Adrenal gland (tissue), 19 donors: ENCODE measurements at places on chromosomes 5 and 9.

DNA sequence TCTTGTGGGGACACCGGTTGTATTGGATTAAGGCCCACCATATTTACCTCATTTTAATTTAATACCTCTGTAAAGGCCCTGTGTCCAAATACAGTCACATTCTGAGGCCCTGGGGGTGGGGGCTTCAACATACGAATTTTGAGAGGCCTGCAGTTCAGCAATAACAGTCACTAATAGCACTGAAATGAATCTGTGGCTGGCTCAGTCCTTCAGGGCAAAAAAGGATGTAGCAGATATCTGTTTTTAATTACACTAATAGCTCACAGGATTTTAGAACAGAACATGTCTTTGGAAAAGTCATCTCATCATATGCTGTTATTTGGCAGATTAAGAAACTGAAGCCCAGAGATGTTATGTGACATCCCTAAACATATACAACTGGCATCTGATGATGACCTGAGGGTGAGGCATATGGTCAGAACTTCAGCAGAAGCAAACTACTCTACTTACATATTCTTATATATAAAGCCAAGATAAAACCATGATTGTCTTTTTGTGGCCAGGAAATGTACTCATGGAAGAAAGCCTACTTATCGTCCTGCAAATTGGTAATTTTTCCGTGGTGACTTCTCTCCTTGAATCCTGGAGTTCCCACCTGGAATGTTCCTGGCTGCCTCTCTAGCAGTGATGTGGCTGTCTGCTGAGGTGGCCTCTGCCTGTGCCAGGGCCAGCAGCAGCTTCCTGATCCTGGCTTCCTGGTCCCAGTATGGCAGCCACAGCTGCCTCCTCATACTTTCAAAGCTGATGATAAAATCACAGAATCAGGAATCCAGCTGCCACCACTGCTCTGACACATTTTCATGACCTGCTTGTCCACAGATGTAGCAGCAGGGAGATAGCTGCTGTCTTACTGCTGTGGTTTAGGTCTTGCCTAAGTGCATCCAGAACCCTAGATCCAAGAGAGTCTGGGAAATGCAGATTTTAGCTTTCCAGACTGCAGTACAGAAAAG, 72.1 kb upstream of the ANKRD55 start:
- no peak for DNase-seq

DNA sequence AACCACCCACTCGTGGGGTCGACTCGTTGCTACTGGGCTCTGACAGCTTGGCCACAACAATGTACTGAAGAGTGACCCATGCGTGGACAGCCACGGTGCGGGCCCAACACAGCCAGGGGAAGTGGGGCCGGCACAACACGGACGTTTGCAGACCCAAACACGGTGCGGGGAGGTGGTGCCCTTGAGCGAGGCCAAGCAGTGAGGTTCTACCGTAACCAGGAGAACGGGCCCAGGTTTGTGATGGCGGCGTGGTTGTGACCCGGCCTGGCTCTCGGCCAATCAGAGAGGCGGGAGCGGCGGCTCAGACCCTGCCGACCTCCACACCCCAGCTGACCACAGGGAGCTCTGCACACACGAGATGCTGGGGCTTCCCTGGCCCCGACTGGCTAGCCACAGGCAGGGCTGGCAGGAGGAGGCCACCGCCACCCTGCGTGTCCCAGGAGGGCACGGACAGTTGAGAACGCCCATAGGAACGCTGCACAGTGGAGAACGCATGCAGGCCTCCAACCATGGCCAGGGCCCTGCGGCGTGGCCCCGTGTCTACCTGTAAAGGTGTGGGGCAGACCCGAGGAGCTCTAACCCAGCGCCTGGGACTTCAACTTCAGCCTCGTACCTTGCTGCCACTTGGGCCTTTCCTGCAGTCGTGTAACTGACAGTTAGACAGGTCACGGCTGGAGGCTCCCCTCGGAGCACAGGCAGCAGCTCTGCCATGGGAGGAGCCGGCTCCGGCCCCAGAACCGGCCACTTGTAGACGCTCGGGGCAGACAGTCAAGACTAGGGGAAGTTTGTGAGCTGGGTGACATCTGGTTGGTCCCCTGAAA, 13.7 kb downstream of the BRD3 start:
- peak; percentile 6 for DNase-seq

DNA sequence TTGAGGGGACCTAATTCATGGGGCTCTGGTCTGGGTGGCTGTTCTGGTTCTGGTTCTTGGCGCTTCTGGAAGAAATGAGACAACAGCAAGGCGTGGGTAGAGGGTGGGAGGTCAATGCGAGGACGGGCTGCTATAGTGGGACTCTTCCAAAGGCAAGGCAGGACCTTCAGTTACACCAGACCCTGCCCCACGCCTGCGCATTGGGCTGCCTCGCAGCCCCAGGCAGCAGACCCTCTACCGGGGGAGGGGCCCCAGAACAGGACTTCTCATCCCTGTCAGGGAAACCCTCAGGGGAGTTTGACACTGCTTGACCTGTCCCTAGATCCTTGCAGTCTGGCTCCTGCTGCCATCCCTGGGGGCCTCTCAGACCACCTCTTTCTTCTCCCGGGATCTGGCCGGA, 18.5 kb downstream of the CCDC69 start:
- no peak for DNase-seq

- DNase-seq: no peak
Observed at GRCh38 chr5:65307931-65308330, 173.8 kb downstream of the ADAMTS6 start.

DNA sequence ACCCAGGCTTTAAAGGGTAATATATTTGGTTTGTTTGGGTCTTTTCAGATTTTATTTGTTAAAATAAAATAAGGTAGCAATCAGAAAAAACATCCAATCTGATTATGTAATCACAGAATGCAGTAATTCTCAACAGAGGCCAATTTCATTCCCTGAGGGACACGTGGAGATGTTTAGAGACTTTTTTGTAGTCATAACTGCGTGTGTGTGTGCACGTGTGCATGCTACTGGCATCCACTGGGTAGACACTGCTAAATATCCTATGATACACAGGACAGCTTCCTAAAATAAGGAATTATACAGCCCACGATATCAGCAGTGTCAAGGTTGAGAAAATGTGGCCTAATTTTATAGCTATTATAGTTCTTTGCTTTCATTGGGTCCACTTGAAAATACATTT, 180.8 kb upstream of the KLF9 start:
- no peak for DNase-seq

DNA sequence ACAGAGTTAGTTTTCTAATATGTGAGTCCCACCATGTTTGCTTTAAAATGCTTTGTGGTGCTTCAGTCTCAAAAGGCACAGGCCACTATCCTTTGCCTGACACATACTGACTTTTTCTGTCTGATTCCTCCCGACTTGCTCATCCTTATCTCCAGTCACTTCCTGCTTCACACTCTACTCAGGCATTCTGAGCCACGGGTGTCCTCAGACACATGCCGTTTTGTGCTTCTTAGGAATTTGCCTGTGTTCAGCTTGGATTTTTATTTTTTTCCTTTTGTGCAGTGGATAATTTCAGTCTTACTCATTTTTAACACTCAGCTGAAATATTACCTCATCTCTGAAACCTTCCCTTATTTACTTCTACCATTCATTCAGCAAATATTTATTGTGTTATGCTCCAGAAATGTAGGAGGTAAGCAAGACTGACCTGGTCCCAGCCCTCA, 54.1 kb downstream of the MAN2A1 start:
- peak; percentile 51 for DNase-seq

GRCh38 chr5:33148076-33148513, 292.7 kb upstream of the TARS1 start:
- peak; percentile 23 for DNase-seq

DNA sequence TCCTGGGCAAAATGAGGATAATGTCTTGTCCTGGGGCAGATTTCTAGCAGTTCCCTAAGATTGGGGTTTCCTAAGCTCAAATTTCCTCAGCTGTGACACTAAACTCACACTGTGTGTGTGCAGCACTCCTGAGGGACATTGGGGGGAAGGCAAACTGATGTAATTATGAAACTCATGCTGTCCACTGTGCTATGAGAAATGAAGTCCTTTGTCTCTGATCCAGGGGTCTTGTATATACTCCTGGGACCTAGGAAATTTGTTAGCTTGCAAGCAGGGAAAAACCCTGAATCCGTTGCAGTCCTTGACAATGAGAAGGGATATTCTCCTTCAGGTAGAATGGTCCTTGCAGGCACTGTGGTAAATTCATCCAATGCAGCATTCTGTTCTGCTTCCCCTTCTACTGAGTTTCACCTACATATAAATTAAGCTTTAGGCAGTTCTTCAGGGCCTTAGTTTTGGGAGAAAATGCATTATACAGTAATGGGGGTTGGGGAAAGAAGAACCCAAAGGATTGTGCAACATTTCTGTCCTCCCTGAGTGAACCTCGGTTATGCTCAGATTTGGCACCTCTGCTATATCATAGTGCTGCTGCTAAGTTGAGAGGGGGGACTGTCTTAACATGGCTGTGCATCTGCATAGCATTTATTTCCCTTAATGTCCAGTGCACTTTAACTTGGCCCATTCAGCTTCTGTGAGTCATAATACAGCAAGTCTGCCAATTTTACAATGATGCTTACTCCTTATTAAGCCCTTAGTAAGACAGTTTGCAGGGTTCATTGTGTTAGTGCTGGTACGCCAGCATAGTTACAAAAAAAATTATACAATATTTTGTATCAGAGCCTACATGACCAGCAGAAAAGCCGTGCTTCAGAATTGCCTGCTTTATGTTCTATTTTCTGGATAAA, 80.2 kb downstream of the PJA2 start:
- DNase-seq: no peak

- no peak for DNase-seq
Observed at GRCh38 chr9:19378164-19378563, 1.9 kb downstream of the RPS6 start.

DNA sequence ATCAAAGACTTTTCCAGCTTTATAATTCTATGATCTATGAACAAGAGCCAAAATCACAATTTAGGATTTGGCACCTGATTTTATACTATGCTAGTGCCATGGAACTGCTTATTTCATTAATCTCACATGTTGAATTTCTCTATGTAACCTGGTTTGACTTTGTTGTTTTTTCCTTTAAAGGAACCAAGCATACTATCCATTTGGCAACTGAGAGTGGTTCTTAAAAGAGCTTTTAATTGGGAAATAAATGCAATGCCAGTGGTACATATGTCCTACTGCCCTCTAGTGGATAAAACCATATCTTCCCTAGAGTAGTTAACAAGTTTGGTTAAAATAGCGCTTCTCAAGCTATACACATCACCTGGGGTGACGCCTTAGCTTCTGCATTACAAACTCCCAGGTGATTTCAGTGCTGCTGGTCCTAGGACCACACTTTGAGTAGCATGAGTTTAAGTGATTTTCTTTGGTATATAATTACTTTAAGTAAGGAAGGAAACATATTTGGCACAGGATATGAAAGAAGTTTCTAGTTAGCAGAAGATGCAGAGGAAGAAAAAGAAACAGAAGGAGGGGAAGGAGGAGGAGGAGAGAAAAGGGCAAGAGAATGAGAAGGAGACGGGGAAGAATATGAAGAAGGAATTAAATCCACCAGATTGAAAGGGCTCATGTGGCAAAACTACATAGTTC, 56.8 kb downstream of the FGF10 start:
- DNase-seq: no peak

DNA sequence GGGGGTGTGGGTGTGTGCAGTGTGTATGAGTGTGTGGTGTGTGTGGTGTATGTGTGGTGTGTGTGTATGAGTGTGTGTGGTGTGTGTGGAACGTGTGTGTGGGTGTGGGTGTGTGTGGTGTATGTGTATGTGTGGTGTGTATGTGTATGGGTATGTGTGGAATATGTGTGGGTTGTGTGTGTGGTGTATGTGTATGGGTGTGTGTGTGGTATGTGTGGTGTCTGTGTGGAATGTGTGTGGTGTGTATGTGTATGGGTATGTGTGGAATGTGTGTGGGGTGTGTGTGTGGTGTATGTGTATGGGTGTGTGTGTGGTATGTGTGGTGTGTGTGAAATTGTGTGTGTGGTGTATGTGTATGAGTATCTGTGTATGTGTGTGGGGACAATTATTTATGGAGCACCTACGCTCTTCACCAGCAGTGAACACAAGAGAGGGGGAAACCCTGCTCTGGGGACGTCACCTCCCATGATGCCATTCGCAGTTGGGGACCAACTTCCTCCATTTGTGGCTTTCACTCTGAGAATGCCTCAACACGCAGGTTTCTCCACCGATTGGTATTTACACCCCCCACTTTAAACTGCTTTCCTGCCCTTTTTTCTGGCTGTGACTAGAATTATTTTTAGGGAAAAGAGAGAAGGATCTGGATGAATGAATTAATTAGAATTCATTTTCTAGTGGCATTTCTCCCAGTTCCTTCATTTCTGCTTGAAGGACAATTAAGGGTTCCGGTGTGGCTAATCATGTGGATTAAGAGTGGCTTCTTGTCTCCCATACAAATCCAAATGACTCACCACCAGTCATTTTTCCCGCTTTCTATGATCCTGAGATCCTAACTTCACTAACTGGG, 238.1 kb downstream of the ROR2 start:
- no peak for DNase-seq

DNA sequence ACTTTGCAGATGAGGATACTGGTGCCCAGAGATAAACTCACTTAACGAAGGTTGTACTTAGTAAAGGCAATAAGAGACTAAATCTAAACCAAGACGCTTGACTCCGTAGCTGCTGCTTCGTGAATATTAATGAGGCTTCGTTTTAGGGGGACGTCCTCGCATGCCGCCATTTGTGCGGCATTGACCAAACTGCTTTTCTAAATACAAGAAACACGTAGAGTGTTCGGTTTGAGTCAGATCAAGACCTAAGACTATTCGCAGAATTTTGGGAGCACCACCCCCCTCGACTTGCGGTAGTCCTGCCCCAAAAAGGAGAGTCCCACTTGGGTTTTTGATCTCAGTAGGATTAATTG, 1.1 kb downstream of the NPM1 start:
- DNase-seq: no peak

- DNase-seq: no peak
Observed at GRCh38 chr5:100899675-100900074, 3.4 kb downstream of the ST8SIA4 start.

DNA sequence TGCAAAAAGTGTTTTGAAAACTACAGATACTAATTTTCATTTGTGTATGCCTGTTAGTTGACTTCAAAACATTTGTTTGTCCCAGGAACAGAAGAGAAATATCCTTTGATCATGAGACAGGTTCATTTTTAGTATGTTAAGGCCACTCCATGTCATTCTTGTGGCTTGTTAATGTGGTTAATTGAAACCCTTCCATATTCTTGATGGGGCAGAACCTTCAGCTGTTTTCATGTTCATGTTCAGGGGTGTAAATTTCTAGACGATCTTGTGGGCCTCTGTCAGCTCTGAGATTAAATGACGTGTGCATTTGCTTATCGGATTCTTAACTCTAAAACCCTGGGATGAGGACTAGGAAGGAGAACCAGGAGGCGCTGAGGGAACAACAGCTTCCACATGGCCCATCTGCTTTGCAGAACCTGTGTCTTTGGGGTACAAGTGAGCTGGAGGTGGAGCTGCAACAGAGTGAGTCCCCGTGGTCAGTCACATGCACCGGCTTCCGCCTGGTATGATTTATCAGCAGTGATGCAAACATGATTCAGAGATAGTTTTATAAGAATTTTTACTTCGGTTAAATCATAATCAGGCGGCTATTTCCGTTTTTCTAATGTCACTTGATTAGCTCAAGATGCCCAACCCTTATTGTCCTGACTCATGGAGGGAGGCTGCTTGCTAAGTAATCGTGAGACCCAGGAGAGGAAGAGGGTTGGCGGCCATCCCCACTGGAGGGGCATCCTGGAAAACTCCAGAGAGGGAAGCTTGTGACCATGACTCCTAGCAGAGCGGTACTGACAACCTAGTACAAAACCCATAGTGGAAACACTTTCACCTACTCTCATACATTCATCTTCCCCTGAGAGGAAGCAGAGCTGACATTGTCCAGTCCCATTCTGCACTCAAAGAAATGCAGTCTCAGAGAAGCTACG, 138.4 kb downstream of the C9orf152 start:
- peak; percentile 38 for DNase-seq

- DNase-seq: no peak
Observed at GRCh38 chr5:170813231-170813630, 29.7 kb downstream of the GABRP start.
